Activated CD4-positive, alpha-beta T cell treated with anti-CD3 and anti-CD28 coated beads, Interleukin-2, amount 10 ng/mL, durations not matched to agents 24 days and 14 days (primary cell): ENCODE measurements at places on chromosomes 1 and 21. TPM values are rescaled to one million over a fixed set of nuclear protein-coding genes. Genes with fewer than 3 reads are reported as not detected.

Gene TLR5
- total RNA-seq, result 0.09 TPM in 1 of 2 replicates, not detected in the other

Gene SH3BGRL3
- 463 and 474 TPM in 2 replicates for total RNA-seq

Gene OR2T29
- not detected in 2 replicates for total RNA-seq

Gene CDCA8
- total RNA-seq, result 35.6 and 35.9 TPM in 2 replicates

Gene CNR2
- total RNA-seq, result 0.02 TPM in 1 of 2 replicates, not detected in the other

Gene SLC44A3
- not detected in 2 replicates for total RNA-seq

Gene C1QA
- total RNA-seq, result not detected in 2 replicates

Gene TMEM82
- total RNA-seq, result not detected in 2 replicates

Gene RRP1
- 94.4 and 99.4 TPM in 2 replicates for total RNA-seq

Gene PCP4L1
- total RNA-seq, result 0.14 TPM in 1 of 2 replicates, not detected in the other

Gene SH2D2A
- 277 and 282 TPM in 2 replicates for total RNA-seq

DNA sequence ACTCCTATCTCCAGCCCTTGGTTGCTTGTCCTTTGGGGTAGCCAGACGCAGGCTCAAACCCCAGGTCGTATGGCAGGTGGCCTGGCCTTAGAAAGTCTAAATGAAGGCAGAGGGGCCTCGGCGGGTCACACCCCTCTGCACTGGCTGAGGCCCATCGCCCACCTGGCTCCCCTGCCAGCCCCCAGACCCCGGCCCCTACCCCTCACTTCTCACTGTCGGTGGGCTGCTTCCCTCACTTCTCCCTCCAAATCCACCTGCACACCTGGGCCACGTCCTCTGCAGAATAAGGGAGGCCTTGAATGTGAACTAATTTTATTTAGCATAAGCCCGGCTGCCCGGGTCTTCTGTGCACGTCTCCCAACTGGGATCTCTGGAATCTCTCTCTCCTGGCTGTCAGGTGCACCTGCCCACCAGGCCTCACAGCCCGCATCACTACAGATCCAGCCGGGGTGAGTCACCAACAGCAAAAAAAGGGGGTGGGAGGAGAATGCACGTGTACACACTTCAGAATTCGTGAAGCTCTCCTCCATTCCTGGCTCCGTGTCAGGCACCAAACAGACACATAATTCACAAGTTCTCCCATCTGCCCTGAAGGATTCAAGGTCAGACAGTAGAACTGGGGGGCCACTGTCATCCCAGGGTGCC is 107.5 kb upstream of the SIM2 start:
- no peak for DNase-seq

DNA sequence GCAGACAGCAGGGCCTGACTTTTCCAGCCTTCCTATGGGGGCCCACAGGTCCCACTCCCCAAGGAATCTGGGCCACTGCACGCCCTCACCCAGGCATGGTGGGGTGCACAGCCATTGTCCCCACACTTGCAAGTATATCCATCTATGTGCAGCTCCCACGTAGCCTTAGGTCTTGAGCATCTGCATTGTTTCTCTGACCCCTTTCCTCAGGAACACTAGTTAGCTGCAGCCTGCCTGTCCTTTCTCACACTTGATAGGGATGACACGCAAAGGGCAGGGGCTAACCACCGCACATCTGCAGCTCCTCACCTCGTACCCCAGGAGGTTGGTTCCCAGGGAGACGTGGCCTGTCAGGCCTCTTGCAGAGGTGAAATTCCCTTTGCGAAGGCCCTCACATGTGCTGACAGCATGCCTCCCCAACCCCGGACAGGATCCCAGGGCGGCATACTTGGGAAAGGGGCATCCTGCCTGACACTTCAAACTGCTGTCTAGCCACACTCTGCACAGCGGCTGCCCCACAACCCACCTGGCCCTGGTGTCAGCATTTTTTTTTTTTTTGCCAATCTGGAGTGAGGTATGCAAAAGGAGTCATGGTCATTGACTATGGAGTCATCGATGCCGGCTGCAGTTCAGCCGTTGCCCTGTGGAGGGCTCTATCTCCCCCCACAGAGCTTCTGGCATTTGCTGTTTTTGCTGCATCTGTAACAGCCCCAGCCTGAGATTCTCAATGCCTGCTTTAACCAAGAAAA is 5.0 kb downstream of the JMJD4 start:
- peak; percentile 84 for DNase-seq

DNA sequence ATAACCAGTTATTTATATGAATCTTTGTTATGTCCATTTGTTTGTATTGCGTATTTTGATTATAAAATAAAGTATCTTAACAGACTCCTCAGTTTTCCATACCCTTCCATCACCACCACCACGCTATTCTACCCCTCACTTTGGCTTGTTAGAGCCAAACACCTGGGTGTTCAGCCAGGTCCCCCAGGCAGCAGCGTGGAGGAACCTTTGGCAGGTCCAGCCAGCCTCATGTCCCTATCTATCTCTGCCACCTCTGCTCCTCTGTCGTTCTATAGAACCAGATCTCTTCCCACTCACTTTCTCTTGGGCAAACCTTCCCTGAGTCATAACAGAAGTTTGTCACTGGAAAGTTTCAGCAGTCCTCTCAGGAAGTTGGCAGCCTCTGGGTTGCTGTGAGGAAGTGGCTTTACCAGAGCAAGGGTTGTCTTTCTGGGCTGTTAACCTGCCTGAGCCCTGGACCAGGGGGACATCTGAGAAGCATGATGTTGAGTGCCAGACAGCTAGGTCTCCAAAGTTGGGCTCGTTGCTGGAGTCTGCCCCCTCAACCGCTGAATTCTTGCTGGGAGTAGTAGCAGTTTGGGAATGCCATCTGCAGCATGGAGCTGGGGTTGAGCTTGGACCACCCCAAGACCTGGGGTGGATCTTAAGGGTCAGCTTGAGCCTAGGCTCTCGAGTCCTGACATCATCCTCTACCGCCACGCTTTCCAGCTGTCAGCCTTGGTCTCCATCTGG is 996 bp upstream of the SH3BGRL3 start:
- DNase-seq, result peak; percentile 81

GRCh38 chr1:26724926-26725325 is 29.1 kb downstream of the ARID1A start:
- DNase-seq, result no peak

- no peak for DNase-seq
These were observed 409.5 kb downstream of the NTNG1 start for GRCh38 chr1:107550358-107550757.

- no peak for DNase-seq
These were observed 418.8 kb downstream of the PTPRU start for GRCh38 chr1:29655145-29655544.

DNA sequence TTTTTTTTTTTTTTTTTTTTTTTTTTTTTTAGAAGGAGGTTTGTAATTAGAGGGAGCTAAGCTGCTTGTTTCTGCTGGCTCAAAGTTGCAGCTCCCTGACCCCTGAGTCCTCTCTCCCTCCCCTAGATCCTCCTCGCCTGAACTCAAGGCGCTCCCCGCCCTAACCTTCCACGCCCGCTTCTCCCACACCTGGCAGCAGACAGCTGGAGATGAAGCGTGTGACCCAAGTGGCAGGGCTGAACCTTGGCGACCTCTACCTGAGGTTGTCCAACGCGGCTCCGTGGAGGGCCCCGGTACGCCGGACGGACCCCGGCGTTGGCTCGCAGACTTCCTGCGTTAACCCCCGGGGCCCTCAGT is 795 bp downstream of the NGF start:
- DNase-seq, result no peak

DNA sequence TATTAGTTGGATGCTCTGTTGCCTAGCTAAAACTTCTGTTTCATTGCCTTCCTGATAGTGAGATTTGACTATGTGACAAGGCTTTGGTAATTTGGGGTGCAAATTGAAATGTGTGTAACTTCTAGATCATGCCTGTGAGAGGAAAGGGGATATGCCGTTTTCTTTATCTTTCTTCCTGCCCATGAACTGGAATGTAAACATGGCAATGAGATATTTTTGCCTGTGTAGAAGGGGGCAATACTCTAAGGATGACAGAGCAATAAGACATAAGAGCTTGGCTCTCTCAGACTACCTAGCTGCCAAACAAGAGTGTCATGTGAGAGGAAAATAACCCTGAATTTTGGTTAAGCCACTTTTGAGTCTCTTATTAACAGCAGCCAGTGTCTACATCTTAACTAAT is 49.7 kb downstream of the RAP1A start:
- DNase-seq, result no peak

DNA sequence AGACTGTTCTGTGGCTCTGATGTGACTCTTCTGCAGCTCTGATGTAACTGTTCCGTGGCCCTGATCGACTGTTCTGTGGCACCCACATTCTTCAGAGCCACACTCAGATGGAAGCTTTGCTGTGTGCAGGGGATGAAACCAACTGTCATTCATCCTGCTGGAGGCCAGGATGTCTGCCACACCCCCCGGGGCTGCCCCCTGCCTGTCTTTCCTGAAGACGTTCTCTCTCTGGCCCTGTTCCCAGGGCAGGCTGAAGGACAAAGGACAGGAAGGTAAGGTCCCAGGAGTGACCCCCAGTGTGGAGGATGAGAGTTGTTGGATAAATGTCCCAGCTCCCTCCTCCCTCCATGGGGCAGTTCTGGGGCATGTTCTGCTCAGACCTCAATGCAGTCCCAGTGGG is 29.4 kb upstream of the UMODL1 start:
- DNase-seq, result no peak

DNA sequence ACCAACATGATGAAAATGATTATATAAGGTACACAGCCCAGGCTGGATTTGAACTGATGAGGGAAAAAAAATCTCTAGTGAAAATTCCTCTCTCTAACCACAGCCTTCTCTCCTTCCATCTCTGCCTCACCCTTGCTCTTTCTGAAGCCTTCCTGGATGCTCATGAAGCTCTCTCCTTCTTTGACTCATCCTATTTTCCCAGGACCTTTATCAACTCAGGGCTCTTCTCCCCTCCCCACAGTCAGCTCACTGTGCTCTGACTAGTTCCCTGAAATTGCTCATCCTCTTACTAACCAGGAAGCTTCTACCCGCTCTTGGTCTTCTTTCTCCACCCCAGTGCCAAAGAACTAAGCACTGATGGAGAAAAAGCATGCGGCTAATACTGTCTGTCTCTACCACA is 46.4 kb upstream of the ERG start:
- DNase-seq, result no peak

DNA sequence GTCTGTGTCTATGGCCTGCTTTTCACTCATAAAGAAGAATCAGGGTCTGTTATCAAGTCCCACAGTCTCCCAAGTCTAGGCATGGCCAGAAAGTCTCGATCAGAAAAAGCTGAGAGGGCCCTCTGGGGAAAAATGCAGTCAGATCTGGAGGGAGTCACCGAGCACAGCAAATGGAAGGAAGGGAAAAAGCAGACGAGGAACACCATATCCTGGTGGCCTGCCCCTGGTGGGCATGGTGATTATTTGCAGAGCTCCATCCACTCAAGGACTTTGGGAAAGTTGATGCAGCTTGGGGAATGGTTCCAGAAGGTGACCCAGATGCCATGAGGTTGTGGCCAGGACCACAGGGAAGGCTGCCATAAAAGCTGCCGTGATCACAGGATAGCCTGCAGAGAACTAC is 189.1 kb downstream of the CLIC6 start:
- no peak for DNase-seq

DNA sequence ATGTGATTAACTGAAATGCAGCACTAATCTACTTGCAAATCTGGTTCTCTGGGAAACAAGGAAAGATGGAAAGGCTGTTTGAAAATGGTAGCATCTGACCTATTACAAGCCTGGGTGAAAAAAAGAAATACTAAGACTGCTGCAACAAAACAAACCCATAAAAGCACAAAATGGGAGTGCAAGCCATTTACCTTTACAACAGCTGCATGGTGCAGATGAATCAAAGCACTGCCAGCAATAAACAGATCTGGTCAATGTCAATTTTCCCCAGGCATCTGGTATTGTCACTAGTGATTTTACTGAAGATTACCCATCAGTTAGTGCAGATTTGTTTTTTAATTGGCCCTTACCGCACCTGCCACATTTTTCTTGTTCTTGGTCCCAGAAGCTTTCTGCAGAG is 1341.7 kb downstream of the PLA2G4A start:
- no peak for DNase-seq

- DNase-seq, result peak; percentile 82
These were observed 31.3 kb downstream of the SMAP2 start for GRCh38 chr1:40404670-40405462.

DNA sequence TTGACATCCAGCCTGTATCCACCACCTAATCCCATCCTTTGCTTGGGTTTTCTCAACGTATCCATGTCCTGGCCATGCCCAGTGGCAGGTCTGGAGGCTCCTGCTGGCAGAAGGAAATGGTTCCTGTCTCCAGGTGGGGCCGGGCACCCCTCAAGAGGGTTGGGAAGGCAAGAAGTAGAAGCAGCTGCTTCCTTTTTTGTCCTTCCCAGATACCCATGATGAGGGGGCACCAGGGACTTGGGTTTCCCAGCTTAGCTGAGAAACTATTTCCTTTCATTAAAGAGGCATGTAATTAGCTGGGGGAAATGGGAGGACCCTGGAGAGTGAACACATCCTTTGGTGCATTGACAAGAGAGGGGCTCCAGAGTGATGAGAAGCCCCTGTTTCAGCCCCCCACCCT is 21.1 kb upstream of the SLC45A3 start:
- no peak for DNase-seq

DNA sequence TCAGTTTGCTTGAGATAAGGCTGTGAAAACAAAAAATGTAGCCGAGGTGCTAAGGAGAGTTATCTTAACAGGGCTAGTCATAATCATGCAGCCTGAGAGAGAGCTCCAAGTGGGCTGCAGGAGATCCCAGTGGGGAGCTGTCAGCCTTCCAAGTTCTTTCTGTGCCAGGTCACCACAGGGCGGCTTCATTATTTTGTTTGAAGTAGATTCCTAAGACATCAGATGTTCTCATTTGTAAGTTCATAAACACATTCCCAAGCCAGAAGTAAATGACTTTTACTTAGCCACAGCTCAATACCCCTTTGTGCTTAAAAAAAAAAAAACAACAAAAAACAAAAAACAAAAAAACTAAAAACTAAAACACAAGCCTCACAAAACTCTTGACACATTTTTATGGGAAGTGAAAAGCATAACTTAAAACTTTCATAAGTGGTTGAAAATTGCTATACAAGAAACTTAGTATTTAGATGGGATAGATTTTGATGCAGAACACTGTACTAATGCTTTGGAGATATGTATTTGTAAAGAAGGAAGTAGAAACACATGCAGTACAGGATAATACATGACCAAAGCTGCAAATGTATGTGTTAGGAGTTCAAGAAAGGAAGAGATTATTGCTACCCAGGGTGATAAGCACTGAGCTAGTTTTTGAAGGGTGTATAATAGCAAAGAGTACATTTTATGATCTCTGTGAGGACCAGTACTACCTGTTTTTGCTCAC is 8.6 kb downstream of the CDC14A start:
- no peak for DNase-seq

GRCh38 chr1:17755120-17755519 is at the start of gene ACTL8:
Gene ACTL8, plus strand, starts transcription at chr1:17755333. Its CDS starts 67,676 bp downstream, at chr1:17823009.
- DNase-seq, result no peak

DNA sequence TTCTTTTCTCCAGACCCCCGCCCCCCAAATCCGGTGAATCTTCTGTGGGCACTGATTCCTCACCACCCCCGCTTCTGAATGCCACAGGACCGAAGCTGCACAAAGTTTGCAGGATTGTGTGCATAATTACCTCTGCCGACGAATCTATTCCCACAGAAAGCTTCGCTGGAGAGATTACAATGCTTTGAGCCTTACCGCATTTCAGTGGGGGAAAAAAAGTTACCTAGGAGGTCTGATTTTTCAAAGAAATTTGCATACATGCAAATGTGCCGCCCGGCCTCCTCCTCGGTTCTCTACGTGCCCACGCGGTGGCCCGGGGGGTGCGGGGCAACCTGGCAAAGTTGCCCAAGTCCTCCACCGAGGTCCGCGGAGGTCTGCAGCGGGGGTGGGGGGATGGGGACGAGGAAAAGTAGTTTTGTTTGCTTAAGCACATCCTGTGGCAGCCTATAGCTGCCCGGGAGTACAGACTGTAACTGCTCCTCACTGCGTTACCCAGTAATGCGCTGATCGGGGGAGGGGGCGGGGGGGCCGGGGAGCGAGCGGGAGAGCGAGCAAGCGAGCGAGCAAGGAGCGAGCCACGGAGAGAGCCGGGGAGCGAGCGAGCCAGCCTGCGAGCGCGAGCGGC is 563 bp upstream of the NFIA start:
- DNase-seq, result peak; percentile 73
